Occipital lobe (tissue), 3 donors: ENCODE measurements at places on chromosomes 7 and 10.

DNA sequence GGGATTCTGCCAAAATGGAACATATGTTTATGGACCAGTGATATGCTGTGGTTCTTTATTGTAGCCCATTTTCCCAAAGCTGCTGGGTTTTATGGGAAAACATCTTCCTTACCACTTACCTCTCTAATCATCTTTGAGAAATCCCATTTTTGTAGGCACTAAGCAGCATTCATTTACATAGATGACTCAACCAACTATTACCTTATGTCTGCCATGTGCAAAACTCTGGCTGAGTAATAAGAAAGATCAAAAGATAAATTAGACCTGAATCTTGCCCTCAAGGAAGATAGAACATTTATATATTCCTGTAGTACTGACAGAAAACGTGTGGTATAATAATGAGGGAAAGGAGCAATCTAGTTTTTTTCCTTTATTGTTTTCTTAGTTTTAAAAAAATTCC is 24.3 kb downstream of the CBLL1 start:
- DNase-seq, result no peak

- no peak for DNase-seq
Observed at GRCh38 chr7:143176128-143176527, 7.1 kb upstream of the TAS2R39 start.

DNA sequence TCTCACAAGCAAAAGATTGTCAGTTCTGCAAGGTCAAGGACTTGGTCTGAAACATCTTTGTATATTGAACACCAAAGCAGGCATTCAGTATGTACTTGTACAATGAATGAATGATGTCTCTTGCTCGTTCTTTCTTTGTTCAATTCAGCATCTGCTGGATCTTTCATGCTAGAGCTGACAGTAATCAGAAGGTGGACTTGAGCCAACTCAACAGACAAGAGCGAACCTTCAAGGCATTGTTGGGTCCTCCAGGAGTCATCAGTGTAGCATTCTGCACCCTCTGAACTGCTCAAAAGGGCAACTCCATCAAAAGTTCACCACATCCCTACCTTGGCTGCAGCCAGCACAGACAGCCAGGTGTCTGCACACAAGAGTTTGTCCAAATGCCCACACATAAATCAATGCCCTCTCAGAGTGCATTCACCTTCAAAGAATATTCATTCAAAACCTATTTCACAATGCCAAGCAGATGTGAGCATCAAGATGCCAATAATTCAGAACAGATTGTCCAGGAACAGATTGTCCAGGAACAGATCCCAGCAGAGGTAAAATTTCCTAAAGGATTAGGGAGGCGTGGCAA is 386.7 kb downstream of the CALN1 start:
- no peak for DNase-seq

DNA sequence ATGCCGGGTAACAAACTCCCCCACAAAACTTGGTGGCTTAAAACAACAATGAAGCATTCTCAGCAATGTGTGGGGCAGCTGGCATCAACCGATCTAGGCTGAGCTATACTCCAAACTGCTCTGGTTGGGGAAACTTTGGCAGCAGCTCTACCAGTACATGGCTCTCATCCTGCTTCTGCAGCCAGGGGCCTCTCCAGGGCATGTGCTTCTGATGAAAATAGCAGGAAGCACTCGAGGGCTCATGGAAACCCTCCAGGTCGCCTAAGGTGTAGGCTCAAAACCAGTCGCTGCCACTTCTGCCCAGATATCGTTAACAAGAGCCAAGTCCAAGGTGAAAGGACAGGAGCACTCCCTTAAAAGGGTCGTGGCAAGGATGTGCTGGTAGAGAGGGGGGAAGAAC is 134.1 kb downstream of the TEX36 start:
- DNase-seq, result no peak

- DNase-seq, result no peak
Observed at GRCh38 chr10:60350400-60350799, 39.3 kb downstream of the ANK3 start.

- no peak for DNase-seq
Observed at GRCh38 chr10:28744069-28744768, 66.9 kb downstream of the BAMBI start.

- DNase-seq, result no peak
Observed at GRCh38 chr10:18008986-18009385, 57.3 kb downstream of the SLC39A12 start.

GRCh38 chr10:67666416-67667034 is 29.5 kb downstream of the CTNNA3 start:
- no peak for DNase-seq

GRCh38 chr7:1045069-1046063 is 1.0 kb downstream of the GPR146 start:
- DNase-seq, result no peak

GRCh38 chr7:145909991-145910513 is 206.5 kb upstream of the CNTNAP2 start:
- DNase-seq, result no peak

GRCh38 chr7:105666324-105666723 is 85.0 kb upstream of the EFCAB10 start:
- no peak for DNase-seq

GRCh38 chr10:112687647-112688046 is 240.6 kb downstream of the VTI1A start:
- DNase-seq, result no peak

DNA sequence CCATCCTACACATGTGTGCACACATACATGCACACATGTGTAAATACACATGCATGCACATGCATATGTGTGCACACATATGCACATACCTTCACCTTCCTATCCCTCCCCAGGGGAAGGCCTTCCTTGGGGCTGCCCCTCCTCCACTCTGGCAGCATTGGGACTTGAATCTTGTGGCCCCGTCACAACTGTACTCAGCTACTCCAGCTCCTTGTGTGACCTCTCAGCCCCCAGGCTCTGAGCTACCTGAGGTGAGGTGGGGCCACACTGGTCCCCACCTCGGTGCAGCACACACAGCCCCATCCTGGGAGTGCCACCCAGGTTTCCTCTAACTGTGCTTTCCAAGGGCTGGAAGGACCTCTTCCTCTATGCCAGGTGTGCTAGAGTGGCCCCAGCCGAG is 116.0 kb downstream of the LHPP start:
- DNase-seq, result no peak

DNA sequence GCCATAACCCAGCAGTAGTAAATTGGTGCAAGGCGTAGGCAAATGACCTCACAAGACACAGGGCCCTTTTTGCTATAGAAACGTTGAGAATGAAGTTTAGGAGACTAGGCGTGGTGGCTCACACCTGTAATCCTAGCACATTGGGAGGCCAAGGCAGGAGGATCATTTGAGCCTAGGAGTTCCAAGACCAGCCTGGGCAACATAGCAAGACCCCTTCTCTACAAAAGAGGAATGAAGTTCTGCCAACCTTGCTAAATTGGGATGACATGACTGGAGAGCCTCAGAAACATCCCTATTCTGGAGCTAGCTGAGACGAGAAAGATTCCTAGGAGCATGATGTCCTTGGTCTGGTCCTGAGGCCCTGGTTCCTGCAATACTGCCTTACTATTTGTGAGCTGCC is 20.6 kb downstream of the CDK1 start:
- DNase-seq, result no peak

GRCh38 chr7:50125766-50126165 is 32.7 kb upstream of the ZPBP start:
- no peak for DNase-seq

DNA sequence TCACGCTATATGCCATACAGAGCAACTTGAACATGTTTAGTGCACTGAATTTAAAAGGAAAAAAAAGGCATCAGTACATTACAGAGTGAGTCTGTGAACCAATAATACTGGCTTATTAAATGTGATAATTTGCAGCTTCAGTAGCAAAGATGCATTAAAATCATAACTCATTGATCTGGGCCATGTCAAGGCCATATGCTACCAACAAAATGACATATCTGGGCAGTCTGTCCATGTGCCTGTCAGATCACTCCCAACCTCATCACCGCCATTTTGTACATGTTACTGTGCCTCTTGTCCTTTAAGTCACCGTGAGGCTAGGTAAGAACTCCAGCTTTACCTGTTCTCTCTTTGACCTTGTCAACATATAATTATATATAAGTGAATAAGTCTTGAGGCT is 307.4 kb upstream of the LRGUK start:
- DNase-seq, result no peak

GRCh38 chr10:32197423-32197822 is 141.2 kb upstream of the KIF5B start:
- no peak for DNase-seq

DNA sequence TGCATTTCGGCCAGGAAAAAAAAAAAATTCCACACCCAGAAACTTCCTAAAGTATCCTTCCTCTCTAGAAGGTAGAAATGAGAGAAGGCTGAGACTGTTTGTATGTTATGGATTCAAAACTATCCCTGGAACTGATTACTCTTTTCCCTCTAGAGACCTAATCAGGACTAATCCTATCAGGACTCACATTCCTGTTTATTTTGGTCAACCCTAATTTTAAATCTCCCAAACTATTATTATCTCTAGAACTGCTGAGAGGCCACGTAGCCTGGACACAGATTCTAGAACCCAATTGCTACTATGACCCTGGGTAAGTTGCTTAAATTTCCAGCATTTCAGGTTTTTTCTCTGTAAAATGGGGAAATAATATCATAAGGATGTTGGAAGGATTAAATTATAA is 346.8 kb upstream of the MEOX2 start:
- DNase-seq, result no peak

DNA sequence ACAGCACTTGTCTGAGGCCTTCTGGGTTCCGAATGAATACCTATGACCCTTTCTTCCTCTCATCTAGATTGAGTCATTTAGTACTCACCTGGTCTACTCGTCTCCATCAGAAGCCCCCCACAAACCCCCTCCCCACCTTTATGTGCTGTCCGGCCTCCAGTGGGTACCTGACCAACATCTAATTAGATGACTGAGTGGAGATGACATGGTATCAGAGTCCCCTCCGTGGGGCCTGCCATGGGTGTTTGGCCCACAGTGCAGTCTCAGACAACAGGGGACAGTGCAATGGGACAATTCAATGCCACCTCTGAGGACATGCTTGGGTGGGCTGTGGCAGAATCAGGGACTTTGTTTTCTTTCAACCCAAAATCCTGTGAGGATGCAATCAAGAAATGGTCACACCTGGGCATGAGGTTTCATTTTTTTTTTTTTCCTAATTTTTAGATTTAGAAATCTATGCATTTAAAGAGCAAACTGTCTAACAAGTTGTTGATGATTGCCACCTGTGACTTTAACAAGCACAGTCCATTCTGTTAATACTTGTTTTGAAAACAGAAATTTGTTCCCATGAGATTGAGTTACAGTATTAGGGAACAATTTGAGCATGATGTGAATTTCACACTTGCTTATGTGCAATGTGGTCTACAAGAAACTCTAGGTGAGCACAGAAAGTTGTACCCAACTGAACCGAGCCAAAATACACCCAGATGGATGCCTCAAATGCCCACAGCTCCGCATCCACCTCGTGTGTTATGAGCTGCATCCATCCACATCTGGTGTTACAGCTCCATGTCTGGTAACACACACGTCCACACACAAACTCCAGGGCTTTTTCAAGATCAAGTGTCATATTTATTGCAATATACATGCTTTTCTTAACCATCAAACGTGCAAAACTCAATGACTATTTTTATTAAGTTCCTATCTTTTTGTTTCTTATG is 27.5 kb downstream of the GPRIN2 start:
- DNase-seq, result no peak

DNA sequence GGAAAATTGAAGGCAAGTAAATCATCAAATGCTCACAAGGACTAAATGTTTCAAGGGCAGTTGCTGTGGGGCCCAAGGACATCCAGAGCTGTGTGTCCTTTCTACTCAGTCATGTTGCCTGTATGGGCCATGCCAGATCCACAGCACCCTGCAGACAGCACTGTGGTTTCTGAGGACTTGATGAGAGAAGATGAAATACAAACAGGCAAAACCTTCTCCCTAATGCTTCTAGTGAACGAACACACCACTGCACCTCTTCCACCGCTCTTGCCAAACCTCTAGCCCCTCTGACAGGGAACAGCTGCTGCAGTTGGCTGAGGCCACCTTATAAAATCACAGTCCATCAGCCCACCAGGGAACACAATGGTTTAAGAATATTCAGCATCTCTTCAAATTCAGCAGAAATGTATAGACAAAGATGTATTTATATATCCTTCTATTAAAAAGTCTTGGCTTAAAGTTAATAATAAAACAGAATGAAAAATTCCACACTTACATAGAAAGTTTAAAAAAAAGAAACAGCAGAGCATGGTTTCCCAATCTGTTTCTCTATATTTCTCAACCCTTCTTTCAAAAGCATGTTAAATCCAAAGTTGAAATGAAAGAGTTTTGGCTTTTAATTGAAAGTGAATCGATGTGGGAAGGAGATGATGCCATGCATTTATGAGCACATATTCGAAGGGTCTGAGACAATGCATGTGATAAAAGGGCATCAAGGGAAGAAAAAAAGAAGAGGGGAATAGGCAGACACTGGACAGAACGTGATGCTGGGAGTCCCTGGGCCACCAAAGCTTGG is 14.0 kb downstream of the CYP3A7 start:
- DNase-seq, result no peak

GRCh38 chr7:3065724-3066143 is 22.1 kb upstream of the CARD11 start:
- DNase-seq, result no peak

DNA sequence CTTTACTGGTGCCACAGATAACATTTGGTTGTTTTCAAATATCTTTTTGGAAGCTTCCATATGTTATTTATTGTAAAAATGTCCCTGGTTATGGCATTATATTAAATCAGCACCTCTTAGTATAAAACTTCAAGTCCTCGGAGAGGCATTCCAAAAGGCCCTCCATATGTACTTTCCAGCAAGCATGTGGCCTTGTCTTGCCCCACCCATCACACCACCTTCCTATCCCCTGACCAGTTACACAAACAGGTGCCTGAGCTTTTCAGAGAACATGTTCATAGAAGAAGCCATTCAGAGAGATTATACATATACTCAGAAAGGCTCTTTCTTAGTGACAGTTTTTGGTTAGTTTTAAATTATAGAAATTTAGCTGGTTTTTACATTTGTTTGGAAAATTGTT is 92.4 kb upstream of the PRKG1 start:
- DNase-seq, result no peak
